ENCODE measurements at places on chromosomes 5 and 9.

DNA sequence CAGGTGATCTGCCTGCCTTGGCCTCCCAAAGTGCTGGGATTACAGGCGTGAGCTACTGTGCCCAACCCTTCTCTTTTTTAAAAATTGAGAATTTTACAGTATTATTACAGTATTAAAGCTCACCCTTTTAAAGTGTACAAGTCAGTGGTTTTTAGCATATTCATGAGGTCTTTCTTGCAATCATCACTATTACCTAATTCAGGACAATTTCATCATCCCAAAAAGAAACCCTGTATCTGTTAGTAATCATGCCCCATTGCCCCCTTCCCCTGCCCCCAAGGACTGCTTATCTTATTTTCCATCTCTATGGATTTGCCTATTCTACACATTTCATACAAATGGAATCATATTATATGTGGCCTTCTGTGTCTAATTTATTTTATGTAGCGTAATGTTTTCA, 22.6 kb upstream of the MEGF9 start:
- no peak for DNase-seq

- no peak for DNase-seq
These were observed 23.3 kb upstream of the ZDHHC12 start for GRCh38 chr9:128747241-128747640.

GRCh38 chr9:26947736-26948135, 694 bp upstream of the PLAA start:
- DNase-seq, result no peak

- no peak for DNase-seq
These were observed 41.9 kb upstream of the PLPP6 start for GRCh38 chr9:4620057-4620765.

DNA sequence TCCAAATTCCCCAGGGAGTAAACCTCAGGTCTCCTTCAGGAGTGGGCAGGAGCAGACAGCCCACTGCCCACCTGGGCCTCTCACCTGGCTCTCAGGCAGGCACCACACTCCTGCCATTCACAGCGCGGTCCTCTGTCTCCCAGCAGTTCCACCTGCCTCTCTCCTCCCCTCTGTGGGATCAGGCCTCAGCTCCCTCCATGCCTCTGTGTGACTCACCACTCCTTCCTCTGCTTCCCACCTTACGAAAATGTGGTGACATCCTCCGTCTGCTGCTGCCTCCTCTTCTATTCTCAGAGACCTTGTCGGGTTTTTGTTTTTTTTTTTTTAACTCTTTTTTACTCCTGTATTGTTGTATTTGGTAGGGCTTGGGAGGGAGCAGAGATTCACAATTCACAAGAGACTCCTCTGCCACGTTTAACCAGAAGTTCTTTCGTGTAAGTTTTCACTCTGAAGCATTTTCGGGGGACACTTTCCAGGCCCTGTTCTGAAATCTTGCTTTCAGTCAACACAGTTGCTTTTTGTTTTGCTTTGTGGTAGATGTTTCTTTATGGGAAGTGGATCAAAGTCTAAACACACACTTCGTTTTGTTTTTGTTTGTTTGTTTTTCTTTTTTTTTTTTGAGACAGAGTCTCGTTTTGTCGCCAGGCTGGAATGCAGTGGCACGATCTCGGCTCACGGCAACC, 21.1 kb upstream of the CDKN2AIPNL start:
- no peak for DNase-seq

- DNase-seq, result no peak
These were observed 156.8 kb downstream of the MACROH2A1 start for GRCh38 chr5:135242021-135242865.

- DNase-seq, result no peak
These were observed 513.9 kb downstream of the MAN2A1 start for GRCh38 chr5:110203661-110204060.

- DNase-seq, result no peak
These were observed 978 bp downstream of the P4HA2 start for GRCh38 chr5:132226516-132227234.

DNA sequence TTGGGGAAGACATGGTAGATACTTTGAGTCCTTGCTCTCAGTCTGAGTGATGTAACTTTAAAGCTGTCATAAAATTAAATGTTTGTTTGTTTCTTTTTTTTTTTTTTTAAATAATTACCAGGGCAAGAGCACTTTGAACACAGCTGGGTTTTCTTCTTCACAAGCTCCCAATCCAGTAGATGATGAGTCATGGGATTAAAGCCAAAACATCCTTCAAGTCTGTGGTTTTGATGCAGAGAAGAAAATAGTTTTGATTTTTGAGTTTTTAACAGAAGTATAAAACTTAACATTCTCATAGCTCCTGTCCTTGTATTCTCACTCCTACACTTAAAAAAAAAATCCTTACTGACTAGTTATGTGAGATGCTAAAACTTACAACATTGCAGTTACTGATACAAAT, 34.8 kb upstream of the IL31RA start:
- no peak for DNase-seq

DNA sequence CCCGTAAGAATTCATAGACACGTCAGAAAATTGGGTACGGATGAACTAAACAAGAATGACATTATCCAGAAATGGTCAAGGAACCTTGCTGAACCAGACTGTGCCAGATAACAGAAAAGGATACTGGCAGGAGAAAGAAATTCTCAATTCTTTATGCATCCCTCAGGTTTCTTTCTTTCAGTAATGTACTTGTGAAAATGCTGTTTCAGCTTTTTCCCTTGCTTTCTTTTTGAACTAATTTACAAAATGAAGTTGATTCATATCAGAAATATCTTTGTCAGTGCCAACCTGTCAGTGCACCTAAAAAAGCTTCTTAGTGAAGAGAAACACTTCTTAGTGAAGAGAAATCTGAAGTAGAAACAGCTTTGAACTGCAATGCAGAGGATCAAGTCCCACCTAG, 643.6 kb upstream of the RORB start:
- no peak for DNase-seq

DNA sequence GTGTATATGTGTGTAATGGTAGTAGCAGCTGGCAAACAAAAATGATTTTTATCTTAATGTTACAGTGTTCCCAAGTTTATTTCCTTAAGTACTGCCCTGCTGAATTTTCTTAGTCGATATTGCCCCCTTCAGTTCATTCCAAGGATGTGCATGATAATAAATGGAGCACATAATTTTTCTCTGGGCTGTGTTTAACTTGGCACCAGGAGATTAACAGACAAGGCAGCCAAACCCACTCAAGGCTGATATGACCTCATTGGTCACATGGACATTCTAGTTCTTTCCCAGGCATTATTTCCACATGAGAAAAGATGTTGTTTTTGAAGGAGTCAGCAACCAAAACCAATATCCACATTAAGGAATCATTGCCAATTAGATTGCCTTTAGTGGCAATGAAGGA, 61.8 kb downstream of the COX7C start:
- no peak for DNase-seq

GRCh38 chr5:1524799-1525623, 1.3 kb upstream of the LPCAT1 start:
- no peak for DNase-seq

- DNase-seq, result no peak
These were observed 516 bp downstream of the MRPL41 start for GRCh38 chr9:137552022-137552768.

DNA sequence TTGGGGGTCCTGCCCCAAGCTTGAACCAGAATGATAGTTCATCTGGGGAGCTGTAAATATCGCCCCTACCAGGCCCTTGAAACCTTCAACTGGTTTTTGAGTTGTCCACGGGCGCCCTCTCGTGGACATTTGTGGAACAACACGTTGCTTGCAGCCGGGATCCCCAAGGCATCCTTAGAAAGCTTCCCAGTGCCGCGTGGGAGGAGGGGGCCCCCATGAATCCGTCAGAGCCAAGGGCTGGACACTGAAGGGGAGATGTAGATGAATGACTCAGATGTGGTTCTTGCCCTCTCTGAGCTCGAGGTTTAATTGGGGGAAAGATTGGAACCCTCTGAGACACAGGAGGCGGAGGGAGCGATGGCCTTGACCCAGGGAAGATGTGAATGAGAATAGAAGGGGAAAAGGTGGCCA, 31.8 kb upstream of the ORM1 start:
- DNase-seq, result no peak

DNA sequence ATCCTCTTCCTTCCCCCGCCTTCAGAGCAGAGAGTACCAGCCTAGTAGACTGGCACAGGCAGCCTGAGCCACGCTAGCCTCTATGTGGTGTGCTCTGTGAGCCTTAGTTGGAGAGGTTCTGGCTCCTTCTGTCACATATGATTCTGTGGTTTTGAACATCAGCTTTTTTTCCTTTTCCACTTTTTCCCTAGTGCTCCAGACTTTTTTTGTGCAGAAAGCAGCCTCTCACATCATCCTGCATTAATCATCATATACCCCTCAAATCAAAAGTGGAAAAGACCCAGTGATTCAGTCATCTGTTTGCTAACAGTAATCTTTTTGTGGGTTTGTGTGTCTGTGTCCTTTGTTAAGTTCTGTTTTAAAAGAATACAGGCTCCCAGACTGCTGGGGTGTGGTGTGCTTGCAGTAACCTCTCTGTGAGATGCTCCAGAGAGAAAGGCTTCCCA, 663.9 kb upstream of the RGMB start:
- DNase-seq, result no peak

DNA sequence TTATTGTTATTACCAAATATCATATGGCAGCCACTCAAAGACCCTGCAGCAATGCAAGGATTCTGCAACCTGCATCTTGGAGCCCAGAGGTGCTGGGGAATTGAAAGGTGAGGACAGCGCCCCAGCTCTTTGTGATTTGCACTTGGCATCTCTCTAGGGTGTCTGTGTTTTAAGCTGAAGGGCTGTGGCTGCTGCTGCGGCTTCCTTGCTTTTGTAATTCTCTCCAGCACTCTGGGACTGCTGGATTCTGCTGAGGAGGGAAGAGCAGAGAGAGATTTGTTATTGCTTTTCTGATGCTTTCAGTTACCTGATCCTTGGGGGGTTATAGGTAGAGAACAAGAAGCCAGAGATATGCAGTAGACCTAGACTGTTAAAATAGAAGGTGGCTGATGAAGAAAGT, 562.4 kb downstream of the EBF1 start:
- no peak for DNase-seq

- DNase-seq, result no peak
These were observed 28.3 kb downstream of the UHRF2 start for GRCh38 chr9:6441269-6441668.

DNA sequence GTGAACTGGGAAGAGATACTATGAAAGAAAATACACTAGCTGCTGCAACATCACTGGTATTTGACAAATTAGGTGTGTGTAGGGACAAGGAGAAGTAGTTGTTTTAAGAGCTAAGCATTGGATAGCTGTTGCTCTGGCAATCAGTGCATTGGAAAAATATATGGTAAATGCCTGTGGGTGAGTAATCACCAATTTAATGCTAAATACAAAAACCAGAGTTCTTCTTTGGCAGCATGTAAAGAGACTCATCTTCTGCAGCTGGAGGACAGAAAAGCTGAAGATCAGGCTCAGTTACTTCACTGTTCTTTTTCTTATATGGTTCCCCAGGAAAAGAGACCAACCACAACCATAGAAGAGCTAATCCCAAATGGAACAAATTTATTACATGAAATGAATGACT, 201.8 kb upstream of the MPDZ start:
- DNase-seq, result no peak

DNA sequence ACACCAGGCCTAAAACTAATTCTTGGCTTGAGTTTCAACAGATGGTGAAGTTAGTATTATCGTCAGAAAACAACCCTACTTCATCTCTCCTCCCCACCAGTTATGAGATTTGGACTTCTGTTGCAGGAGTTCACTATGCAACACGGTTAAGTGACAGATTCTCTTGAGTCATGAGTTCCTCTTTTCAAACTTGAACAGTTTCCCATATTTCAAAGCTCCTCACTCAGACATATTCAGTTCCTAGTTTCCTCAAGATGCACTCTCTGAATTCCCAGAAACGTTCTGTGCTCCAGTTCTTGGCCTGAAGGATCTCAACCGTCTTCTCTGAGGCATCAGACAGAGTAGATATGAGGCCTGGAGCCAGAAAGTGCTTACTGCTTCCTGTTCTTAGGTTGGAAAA, 7.3 kb upstream of the PTGER4 start:
- DNase-seq, result no peak
